A375 (cell line): ENCODE measurements at places on chromosomes 11 and 22. TPM values are rescaled to one million over a fixed set of nuclear protein-coding genes. Genes with fewer than 3 reads are reported as not detected.

Gene KCNJ1
- total RNA-seq, result not detected in 2 replicates

Gene SPI1
- not detected in 2 replicates for total RNA-seq

Gene OR2AG1
- total RNA-seq, result not detected in 2 replicates

Gene ROBO4
- total RNA-seq, result 9.1 and 16.4 TPM in 2 replicates

Gene CFAP300
- 1.4 and 4.1 TPM in 2 replicates for total RNA-seq

Gene KRTAP5-1
- not detected in 2 replicates for total RNA-seq

Gene PRR33
- total RNA-seq, result not detected in 2 replicates

Gene CBLIF
- not detected in 2 replicates for total RNA-seq

Gene ABCG4
- 0.08 and 0.23 TPM in 2 replicates for total RNA-seq

Gene MRGPRX3
- 0.15 and 0.90 TPM in 2 replicates for total RNA-seq

Gene CNIH2
- total RNA-seq, result 8.3 and 12.4 TPM in 2 replicates

Gene MRGPRE
- total RNA-seq, result not detected in 2 replicates

Gene RIMBP3B
- total RNA-seq, result 0.53 TPM in 2 replicates

Gene PAX6
- total RNA-seq, result 0.08 TPM in 1 of 2 replicates, not detected in the other

Gene AHNAK
- total RNA-seq, result 205 and 216 TPM in 2 replicates

Gene OOSP4B
- not detected in 2 replicates for total RNA-seq

Gene BDNF
- total RNA-seq, result 4.1 and 5.9 TPM in 2 replicates

Gene SCARF2
- total RNA-seq, result 5.0 and 6.7 TPM in 2 replicates

Gene OR56A1
- not detected in 2 replicates for total RNA-seq

Gene OR8G1
- 0.38 and 0.64 TPM in 2 replicates for total RNA-seq

Gene AKIP1
- 28.4 and 33.1 TPM in 2 replicates for total RNA-seq

Gene OR8G5
- total RNA-seq, result 1.1 TPM in 1 of 2 replicates, not detected in the other

Gene KRTAP5-9
- not detected in 2 replicates for total RNA-seq

Gene MS4A1
- total RNA-seq, result not detected in 2 replicates

Gene RPS6KA4
- 32.4 and 37.5 TPM in 2 replicates for total RNA-seq

Gene C22orf39
- total RNA-seq, result 19.7 and 24.8 TPM in 2 replicates

Gene ATL3
- 23.4 and 28.2 TPM in 2 replicates for total RNA-seq

Gene OR51B2
- 0.85 and 1.4 TPM in 2 replicates for total RNA-seq

Gene LBHD1
- total RNA-seq, result 9.0 and 13.3 TPM in 2 replicates

Gene CNTN5
- 3.6 and 4.7 TPM in 2 replicates for total RNA-seq

Gene STK33
- total RNA-seq, result not detected in 2 replicates

Gene KRTAP5-8
- not detected in 2 replicates for total RNA-seq

Gene BANF1
- total RNA-seq, result 73.9 and 84.0 TPM in 2 replicates

Gene OR5P2
- total RNA-seq, result not detected in 2 replicates

Gene CD3G
- not detected in 2 replicates for total RNA-seq

Gene TMEM258
- 99.8 and 137 TPM in 2 replicates for total RNA-seq

Gene CST6
- total RNA-seq, result 0.19 and 0.91 TPM in 2 replicates

Gene DRG1
- 49.6 and 50.5 TPM in 2 replicates for total RNA-seq

Gene GLYAT
- total RNA-seq, result not detected in 2 replicates

Gene OR2AT4
- total RNA-seq, result not detected in 2 replicates

Gene CDC42BPG
- 0.29 and 0.57 TPM in 2 replicates for total RNA-seq

Gene ACRV1
- total RNA-seq, result 0.16 TPM in 1 of 2 replicates, not detected in the other

Gene F2
- not detected in 2 replicates for total RNA-seq

Gene SPTBN2
- 96.9 and 143 TPM in 2 replicates for total RNA-seq

Gene ASCL2
- total RNA-seq, result not detected in 2 replicates

Gene SLC22A9
- total RNA-seq, result not detected in 2 replicates

Gene PANX3
- 0.08 TPM in 1 of 2 replicates, not detected in the other for total RNA-seq

Gene MYRF
- 3.1 and 4.8 TPM in 2 replicates for total RNA-seq

Gene ABTB2
- 11.1 and 12.5 TPM in 2 replicates for total RNA-seq

Gene PDGFB
- total RNA-seq, result 3.8 and 5.5 TPM in 2 replicates

Gene AQP11
- 1.2 and 1.5 TPM in 2 replicates for total RNA-seq

Gene KRTAP5-7
- not detected in 2 replicates for total RNA-seq

Gene CHRM1
- total RNA-seq, result 0.30 and 0.56 TPM in 2 replicates

Gene CBX6
- total RNA-seq, result 44.1 and 46.6 TPM in 2 replicates

Gene GRIK4
- total RNA-seq, result not detected in 2 replicates

Gene KCNC1
- not detected in 2 replicates for total RNA-seq

Gene OR5T3
- total RNA-seq, result not detected in 2 replicates

Gene EHF
- total RNA-seq, result 0.58 and 0.68 TPM in 2 replicates
